ENCODE measurements at places on chromosomes 11 and 22.

DNA sequence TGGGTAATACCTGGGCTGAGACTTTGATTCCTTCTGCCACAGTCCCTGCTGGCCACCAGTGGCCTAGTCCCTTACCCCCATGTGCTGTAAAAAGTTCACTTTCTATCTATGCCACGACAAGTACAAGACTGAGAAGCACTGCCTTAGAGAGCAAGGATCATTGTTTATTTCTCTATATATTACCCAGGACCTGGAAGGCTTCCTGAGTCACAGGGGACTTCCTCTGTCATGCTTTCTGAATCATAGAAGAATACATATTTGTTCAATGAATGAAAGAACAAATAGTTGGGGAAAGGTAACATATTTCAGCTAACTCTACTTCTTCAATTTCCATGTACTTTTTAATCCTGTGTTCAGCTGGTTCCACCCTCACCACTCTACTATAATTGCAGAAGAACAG, 5.5 kb upstream of the SYT9 start:
- DNase-seq, result no peak

GRCh38 chr11:121560236-121560635, 107.5 kb upstream of the SORL1-AS1 start:
- DNase-seq, result no peak

DNA sequence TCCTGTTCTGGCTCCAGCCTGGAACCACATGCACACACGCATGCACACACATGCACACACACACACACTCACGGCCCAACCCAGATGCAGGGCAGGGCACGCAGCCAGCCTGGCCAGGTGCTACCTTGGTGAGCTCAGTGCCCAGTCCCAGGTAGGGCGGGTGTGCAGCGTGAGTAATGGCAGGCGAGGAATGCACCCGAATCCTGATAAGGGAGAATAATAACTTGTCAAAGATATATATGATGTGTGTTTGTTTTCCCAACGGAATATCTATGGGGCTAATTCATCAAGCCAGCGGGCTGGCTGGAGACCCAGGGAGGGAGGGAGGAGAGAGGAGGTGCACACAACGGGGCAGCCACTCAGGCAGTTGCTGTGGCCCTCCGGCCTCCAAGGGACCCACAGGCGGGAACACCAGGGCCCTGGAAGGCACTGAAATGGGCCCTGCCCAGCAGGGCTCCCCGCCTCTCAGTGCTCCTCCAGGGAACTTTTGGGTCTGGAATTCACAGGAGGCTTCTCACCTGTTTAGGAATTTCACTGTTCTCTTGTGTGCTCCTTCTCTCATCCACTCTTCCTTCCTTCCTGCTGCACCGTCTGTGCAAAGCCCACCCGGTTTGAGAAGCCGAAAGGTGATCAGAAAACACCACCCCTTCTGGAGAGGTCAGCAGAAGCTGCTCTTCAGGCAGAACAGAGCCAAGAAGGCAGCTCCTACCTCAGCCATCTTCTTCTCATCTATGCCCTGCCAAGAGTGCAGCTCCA, 79.0 kb downstream of the BUD13 start:
- no peak for DNase-seq

- DNase-seq, result peak; percentile 62
These were observed 648 bp downstream of the PAFAH1B2 start for GRCh38 chr11:117144477-117145392.

DNA sequence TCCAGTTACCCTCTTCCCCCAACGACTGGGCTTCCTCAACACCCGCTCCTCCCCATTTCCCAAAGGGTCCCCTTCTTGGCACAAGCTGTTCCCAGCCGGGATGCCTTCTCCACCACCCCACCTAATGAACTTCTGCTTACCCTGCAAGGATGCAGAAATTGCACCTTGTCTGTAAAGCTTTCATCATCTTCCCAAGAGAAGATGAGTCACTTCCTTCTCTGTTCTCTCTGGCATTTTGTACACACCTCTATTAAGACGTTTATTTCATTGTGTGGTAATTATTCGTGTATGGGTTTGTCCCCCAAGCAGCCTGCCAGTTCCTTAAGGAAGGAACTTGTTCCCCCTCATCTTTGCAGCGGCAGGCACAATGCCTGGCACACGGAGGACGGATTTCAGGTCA, 351.1 kb downstream of the CADM1 start:
- DNase-seq, result no peak

- DNase-seq, result no peak
These were observed 46.2 kb downstream of the FAM83F start for GRCh38 chr22:40040927-40041326.

DNA sequence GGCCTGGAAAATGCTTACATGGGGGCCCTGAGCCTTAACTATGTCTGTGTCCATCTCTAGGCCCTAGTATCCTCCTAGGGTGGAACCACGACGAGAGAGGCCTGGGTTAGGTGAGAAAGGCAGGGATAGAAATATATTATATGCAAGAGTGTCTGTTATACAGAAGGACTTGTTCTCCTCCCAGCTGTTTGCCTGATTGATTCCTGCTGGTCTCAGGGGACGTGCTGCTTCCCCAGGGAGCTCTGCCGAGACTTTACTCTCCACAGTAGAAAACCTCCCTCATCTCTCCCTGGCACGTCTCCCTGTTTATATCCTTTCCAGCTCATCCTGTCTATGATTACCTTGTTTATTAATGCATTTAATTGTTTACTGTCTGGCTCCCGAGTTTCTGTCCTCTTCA, 132.6 kb downstream of the MIAT start:
- DNase-seq, result peak; percentile 62

GRCh38 chr22:45657701-45658100, 13.9 kb upstream of the ATXN10 start:
- DNase-seq, result no peak

- DNase-seq, result no peak
These were observed 13.5 kb downstream of the CD59 start for GRCh38 chr11:33722590-33723234.

GRCh38 chr11:124176925-124177715, 6.0 kb upstream of the OR10D3 start:
- DNase-seq, result no peak

DNA sequence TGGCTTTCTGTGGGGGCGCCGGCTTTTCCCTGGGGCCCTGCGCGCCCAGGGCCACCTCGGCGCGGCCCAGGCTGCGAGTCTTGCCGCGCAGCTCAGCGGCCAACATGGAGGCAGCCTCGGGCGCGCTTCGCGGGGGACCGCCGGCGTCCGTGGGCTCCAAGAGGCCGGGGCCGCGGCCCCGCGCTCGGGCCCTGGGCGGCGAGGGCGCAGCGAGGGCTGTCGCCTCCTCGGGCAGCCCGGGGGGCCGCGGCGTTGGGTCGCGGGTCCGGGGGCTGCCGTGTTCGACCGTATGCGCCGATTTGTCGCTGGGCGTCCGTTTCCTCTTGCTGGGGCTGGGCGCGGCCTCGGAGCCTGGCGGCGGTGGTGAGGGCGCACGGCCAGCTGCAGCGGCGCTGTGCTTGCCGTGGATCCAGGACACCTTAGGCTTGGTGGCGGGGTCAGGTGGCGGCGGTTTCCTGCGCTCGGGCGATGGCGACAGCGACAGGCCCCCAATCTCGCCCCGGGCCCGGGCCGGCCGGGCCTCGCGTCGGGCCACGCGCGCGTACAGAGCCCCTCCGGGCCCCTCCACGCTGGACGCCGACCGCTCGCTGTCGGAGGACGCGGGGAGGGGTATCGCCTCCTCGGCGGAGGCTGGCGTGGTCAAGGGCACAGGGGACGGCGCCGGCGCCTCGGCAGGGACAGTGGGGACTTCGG, 11.9 kb downstream of the SCARF2 start:
- no peak for DNase-seq

DNA sequence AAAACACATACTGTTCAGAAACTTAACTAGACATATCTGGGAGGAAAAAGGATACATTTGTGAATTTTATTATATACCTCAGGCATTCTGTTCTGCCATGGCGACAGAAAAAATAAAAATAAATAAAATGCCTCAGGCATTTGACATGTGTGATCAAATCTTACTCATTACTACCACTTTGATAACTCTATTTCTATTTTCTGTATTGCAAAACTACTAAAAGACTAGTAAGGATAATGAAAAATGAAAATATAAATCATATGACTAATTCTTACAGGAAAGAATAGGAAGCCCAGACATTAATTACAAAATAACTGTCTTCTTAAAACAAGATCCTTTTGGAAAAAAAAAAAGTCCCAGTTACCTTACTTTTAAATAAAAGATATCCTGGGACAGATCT, 5.3 kb downstream of the PICALM start:
- DNase-seq, result no peak

DNA sequence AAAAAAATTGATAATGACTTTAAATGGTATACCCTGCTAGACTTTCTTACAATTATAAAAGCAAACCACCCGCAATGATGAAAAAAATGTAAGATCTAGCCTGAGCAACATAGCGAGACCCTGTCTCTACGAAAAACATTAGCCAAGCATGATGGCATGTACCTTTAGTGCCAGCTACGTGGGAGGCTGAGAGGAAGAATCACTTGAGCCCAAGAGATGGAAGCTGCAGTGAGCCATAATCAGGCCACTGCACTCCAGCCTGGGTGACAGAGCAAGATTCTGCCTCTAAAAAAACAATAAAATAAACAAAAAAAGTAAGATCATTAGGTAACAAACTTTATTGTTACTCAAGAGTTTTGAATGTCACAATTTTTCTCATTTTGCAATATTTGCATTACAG, 39.2 kb downstream of the KMT5B start:
- no peak for DNase-seq

GRCh38 chr22:19239464-19239863, 52.1 kb downstream of the CLTCL1 start:
- no peak for DNase-seq

- DNase-seq, result no peak
These were observed 6.0 kb downstream of the TBCEL start for GRCh38 chr11:121029813-121030445.

DNA sequence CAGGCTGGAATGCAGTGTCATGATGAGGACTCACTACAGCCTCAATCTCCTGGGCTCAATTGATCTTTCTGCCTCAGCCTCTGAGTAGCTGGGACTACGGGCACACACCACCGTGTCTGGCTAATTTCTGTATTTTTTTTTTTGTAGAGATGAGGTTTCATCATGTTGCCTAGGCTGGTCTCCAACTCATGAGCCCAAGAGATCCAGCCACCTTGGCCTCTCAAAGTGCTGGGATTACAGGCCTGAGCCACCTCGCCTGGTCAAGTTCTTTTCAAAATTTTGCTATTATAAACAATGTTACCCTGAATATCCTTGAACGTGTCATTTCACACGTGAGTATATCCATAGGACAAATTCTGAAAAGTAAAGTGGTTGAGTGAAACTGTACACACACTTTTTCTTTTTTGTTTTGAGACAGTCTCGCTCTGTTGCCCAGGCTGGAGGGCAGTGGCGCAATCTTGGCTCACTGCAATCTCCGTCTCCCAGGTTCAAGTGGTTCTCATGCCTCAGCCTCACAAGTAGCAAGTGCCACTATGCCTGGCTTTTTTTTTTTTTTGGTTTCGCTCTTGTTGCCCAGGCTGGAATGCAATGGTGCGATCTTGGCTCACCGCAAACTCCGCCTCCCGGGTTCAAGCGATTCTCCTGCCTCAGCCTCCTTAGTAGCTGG, 21.6 kb upstream of the EP300 start:
- DNase-seq, result no peak

GRCh38 chr11:107018219-107018901, at the start of gene GUCY1A2:
Gene GUCY1A2, minus strand, starts transcription at chr11:107018476. Its CDS starts 421 bp downstream, at chr11:107018055.
- DNase-seq, result peak; percentile 21

DNA sequence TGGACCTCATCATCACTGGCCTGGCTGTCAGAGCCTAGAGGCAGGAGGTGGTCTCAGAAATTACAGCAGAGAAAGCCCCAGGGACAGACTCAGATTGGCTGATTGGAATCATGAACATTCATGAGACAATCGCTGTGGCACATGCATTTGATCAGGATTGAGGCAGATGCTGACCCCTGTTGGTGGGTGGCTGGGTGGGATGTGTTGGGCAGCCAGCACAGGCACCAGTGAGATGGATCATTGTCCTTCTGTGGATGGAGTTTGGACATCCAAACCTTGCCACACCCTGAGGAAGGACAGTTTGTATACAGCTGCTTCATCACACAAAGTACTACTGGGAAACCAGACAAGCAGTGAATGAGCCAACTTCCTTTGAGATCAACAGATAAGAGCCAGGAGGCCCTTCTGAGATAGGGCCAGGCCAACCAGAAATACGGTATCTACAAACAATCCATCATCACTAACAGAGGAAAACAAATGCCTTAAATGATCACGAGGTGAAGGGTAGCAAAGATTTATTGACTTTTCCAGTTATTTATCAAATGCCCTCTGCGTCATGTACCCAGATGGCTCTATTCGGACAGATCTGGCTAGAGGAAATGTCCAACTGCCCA, 17.3 kb downstream of the COMMD9 start:
- no peak for DNase-seq

DNA sequence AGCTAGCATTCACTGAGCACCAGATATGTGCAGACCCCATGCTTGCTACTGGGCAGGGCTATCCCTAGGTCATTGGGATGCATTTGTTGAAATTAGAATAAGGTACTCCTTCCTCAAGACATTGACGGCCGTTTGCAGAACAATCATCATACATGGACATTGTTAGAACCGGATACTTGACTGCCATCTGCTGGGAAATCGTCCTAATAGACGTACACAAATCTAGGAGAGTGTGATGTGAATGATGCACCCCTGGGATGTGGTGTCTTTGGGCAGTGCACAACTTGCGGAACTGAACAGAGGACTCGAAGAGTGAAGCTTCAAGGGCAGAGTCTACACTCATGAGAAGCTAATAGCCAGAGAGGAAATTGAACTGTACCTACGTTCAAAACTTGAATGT, 35.9 kb downstream of the MYO18B start:
- no peak for DNase-seq

DNA sequence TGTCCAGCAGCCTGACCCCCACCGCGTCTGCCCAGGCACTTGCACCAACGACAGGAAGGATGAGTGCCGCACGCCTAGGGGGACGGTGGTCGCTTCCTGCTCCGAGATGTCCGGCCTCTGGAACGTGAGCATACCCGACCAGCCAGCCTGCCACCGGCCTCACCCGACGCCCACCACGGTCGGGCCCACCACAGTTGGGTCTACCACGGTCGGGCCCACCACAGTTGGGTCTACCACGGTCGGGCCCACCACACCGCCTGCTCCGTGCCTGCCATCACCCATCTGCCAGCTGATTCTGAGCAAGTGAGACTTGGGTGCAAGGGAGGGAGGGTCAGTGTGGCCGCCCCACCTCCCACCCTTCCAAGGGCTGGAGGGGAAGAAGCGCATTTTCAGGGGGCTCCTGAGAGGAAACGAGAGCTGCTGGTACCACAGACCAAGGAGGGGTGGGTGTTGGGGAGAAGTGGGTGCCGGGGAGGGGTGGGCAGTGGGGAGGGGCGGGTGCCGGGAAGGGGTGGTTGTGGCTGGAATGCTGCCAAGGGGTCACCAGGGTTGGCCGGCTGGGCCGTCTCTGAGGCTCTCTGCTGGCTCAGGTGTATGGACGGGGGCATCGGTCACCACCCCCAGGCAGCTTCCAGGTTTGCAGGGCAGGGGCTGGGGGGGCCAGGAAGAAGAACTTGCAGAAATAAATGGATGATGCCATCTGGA, 27.7 kb upstream of the MUC5B start:
- DNase-seq, result no peak

DNA sequence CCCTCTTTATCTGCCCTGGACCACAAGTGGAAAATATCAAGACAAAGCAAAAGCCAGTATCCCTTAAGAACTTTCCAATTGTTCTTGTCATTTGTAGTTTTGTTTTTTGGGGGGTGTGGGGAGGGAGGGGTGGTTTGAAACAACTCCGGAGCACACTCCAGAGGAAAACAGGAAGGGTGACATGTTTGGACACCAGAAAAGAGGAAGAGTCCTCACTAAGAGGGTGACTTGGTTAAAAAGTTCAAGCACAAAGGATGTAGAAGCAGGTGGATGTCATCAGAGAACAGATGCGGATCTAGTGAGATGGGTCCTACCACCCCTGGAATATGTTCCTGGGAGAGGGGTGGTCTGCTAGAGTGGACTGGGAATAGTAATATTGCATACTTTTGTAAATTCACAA, 25.8 kb downstream of the ADAMTS8 start:
- no peak for DNase-seq
